GM18507 (cell line): ENCODE measurements at places on chromosomes 1 and 21.

- no peak for DNase-seq
Measured at GRCh38 chr21:31124010-31124409, 85.7 kb upstream of the KRTAP19-8 start.

GRCh38 chr1:160454371-160455152 lies 54.2 kb downstream of the VANGL2 start:
- no peak for DNase-seq

GRCh38 chr1:44073528-44073927 lies 42.3 kb upstream of the SLC6A9 start:
- no peak for DNase-seq

DNA sequence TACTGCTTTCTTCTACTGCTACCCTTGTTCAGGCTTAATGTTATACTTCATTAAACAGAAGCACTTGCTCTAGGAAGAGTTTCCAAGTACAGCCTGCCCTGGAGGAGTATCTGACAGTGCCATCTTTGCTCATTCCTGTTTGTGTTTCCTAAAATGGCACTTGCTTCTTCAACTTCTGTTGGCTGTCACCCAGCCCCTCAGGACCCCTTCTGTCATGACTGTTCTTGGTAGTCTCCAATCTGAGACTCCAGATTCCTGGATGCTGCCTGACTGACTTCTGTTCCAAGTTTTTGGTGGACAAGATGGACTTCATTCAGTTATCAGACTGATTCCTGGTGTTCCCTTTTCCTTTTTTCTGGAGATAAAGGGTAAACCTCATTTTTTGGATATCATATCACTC lies 104.1 kb downstream of the SLC35F3 start:
- no peak for DNase-seq

DNA sequence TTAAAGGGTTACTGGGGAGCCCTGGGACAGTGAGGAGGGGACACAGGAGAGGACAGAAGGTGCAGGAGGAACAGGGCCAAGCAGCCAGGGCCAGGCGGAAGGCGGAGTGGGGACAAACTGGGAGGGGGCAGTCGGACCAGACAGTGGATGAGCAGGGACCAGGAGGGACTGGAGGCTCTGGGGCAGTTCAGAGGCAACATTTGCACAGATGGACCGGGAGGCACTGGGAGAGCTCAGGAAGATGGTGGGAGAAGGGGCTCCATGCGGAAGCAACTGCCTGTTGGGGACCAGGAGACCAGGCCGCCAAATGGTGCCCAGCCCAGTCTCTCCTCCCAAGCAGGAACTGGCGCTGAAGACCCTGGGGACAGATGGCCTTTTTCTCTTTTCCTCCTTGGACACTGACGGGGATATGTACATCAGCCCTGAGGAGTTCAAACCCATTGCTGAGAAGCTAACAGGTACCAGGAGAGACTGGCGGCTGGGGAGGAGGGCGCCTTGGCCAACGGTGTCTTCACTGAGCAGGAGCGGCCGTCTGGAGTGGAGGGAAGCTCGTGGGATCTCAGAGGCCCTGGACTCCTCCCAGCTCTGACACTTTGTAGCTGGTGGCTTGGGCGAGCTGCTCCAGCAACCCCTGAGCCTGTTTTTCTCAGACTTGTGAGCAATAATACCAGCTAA lies 847 bp downstream of the SELENON start:
- no peak for DNase-seq

DNA sequence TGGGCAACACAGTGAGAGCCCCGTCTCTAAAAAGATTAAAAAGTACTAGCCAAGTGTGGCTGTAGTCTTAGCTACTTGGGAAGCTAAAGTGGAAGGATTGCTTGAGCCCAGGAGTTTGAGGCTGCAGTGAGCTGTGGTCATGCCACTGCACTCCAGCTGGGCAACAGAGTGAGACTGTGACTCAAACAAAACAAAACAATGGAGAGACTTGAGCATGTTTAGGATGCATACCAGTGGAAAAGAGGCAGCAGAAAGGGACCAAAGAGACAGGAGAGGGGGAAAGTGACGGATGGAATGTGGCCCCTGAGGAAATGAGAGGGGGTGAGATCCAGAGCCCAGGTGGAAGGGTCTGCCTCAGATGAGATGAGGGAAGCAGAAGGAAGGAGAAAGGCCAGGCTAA lies 358.9 kb downstream of the RPS6KC1 start:
- no peak for DNase-seq

DNA sequence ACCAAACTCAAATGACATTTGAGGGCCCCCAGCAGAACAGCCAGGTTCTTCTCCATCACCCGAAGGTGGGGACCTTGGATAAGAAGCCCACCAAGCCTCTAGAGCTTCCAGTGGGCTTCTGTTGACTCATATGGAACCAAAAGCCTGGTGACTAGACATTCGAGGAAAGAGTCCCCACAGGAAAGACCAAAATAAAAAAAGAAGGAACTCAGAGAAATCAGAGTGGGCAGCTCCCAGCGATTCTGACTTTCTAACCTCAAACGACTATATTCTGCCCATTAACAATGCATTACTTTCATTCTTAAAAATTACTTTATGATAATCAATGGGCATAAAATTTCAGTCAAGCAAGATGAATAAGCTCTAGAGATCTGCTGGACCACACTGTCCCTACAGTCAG lies 9.6 kb upstream of the CHIT1 start:
- no peak for DNase-seq

- DNase-seq = no peak
Measured at GRCh38 chr1:43270421-43271095, 775 bp downstream of the TMEM125 start.

DNA sequence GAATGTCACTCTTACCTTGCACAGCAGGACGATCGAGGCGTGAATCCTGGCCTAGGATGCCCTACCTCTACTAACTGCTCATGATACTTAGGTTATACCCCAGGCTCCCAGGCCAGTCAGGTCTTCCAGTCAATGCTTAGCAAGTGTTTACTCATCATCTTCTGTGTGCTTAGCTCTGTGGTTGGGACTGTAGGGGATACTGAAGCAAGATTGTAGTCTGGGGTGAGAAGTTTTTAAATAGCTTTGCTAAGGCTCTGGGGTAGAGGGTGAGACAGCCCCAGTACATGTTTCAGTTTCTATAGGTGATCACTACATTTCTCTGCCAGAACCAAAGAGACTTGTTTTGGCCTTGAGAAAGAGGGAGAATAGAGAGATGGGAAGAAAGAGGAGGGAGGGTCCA lies 250.8 kb upstream of the KIAA0040 start:
- DNase-seq = no peak

DNA sequence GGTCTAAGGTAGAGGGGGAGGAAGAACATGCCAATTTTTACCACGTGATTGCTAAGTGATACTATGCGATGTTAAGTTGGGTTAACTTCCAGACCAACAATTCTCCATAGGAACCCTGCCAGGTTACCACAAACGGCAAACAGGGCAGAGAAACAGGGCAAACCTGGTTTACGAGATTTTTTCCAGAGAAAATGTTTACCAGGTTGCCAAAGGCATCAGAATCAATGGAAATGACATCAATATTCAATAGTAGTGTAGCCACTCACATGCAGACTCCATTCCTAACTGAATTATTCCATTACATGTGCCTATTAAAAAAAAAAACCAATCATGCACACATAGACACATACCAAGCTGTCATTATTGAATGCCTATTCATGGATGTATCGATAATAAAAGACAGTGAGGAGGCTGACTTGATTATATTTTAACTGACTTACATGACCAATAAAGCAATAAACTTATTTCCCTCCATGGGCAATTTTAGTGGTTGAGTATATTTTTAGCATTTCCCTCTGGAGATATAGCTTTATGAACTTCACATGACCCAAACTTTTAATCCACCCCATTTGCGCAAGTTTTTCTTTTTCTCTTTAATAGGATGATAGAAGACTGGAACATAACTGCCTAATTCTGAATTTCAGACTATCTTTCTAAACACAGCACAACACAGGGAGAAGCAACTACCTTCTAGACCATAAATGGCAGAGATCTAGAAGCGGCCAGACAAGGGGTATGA lies 40.5 kb upstream of the KCNE1 start:
- DNase-seq = no peak

DNA sequence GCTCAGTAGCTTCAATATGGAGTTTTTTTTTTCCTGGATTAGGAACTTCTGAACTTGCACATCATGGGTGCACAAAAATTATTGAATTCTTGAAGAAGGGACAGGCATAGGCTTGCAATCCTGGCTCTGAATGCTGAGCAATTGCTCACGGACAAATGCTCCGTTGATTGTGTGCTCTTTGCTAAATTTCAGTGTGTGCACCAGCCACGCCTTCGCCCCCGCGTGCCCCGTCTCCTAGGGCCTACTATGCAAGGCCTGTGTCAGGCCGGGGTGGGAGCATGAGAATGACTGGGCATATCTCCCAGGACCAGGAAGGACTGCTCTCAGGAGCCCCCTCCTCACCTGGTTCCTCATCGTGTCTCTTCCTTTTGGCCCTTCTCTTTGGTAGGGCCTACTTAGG lies 17.4 kb downstream of the IL6R start:
- no peak for DNase-seq

DNA sequence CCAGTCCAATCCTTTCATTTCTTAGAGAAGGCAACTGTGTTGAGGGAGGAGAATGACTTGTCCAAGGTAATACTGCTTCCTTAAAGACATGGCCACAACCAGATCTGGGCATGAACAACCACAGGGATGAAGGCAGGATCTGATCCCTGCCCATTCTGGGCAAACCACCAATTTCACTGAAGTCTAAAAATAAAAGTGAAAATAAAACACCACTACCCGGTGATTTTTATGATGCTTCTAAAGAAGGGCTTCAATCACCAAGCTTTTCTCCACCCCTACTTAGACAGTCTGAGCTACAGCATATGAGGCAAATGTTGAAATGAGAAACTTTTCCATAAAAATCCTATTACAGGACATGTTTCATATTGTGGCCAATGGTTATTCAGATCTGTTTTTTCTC lies 133.0 kb downstream of the PTPN14 start:
- no peak for DNase-seq

GRCh38 chr1:109484519-109484975 lies 842 bp downstream of the ATXN7L2 start:
- DNase-seq = no peak

- DNase-seq = no peak
Measured at GRCh38 chr1:63888984-63889383, 115.2 kb downstream of the ROR1 start.

GRCh38 chr1:8133190-8133589 lies 107.1 kb upstream of the ERRFI1 start:
- no peak for DNase-seq

DNA sequence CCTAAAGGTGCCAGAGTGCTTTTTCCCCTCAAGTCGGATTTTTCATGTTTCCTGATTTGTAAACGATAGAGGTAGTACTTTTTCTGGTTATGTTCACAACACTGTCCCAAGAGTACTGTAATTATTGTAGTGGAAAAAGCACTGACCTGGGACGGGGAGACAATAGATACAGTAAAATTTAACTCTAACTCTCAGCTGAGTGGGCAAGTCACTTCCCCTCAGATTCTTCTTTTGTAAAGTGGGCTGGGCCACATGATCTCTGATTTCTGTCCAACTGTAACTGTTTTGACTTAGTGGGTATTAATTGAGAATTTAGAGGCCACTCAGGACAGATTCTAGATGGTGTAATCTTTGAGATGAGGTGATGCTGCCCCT lies 19.1 kb downstream of the MARCKSL1 start:
- no peak for DNase-seq

- DNase-seq = no peak
Measured at GRCh38 chr1:7454052-7454815, 316.9 kb upstream of the VAMP3 start.

GRCh38 chr21:34603002-34603709 lies 11.8 kb downstream of the RCAN1 start:
- DNase-seq = peak; percentile 39

- peak; percentile 22 for DNase-seq
Measured at GRCh38 chr1:64268653-64269557, 65.5 kb downstream of the UBE2U start.

DNA sequence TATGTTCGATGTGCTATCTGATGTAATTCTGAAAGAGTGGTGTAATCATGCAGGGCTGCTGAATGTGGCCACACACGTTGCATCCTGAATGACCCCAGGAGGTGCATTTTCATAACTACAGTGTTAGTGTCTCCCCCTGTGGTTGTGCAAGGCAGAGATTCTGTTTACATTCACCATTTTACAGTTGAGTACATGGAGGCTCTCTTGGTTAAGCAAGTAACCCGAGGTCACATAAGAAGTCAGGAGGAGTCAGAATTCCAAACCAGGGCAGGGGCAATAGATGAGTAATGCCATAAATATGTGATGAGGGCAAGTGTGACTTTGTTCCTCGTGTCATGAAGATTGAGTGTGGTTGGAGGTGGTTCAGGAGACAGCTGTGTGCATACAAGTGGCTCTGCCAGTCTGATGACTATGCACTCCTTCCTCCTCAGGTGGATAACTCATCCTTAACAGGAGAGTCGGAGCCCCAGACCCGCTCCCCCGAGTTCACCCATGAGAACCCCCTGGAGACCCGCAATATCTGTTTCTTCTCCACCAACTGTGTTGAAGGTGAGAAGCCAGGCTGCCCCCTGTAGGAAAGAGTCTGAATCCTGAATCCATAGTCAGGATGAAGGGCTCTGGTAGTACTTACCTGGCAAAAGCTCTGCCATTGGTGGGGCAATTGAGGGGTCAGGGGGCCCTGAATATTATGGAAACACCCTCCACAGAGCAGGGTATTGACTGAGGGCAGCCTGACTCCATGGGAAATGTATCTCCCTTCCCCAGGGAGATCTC lies 9.3 kb downstream of the ATP1A2 start:
- DNase-seq = no peak

DNA sequence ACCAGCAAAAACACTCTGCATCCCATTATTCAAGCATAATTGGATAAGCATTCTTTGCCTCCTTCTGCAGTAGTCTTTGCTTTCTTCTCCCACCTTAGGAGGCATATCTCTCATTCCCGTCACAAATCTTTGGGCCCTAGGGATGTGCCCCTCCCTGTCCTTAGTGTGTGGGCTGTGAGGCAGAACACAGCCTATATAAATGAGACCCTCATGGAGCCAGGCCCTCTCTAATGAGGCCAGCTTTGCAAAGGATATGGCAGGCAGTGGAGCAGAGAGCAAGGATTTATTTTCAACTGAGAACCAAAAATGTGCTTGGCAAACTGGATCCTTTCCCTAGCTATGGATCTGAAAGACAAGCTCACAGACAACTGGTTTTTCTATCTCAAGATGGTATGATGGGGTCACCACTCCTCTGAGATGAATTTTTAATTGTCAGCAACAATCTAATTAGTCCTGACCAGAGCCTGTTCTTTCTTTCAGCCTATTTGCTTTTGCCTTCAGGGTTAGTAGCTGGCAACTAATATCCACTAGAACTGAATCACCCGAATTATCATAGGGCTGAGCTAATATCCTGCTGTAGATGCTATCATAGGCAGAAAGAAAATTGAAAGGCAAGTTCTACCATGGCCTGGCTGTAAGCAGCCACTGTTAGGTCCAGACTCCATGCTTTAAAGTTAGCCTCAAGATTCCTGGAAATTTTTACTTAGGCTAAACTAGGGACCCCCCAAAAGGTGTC lies 134.2 kb downstream of the SYT2 start:
- no peak for DNase-seq
